Activated B cell treated with CpG ODN at 0.5 μM for 24 hours (primary cell): ENCODE measurements at places on chromosomes 16 and 17.

DNA sequence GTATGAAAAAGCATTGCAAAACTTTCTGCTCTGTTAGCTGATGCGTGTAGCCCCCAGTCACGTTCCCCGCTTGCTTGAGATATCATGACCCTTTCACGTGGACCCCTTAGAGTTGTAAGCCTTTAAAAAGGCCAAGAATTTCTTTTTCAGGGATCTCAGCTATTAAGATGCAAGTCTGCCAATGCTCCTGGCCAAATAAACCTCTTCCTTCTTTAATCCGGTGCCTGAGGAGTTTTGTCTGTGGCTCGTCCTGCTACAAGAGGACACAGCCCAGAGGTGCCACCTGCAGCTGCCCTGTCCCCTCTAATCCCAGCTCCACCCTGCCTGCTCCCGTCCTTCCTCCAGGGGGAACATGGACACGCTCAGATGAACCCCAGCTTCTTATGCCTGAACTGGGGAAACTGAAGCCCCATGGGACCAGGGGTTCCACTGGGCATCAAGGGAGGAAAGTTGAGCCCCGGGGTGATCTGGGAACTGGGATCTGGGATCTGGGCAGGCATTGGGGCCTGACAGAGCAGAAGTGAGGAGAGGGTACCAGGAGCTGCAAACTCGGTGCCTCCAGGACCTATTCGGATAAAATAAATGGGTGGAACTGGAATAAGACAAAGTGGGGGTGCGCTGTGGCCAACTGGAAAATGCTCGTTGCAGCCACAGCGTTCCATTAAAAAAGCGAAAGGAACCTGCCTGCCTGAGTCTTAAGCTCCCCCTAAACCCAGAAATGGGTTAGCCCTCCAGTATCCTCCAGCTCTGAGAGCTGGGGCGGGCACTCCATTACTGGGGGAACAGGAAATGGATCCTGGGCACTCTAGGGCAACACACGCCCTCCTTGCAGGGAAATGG lies 19.7 kb downstream of the QPRT start:
- DNase-seq, result no peak

GRCh38 chr17:8350339-8350738 lies 10.7 kb downstream of the ODF4 start:
- DNase-seq, result no peak

DNA sequence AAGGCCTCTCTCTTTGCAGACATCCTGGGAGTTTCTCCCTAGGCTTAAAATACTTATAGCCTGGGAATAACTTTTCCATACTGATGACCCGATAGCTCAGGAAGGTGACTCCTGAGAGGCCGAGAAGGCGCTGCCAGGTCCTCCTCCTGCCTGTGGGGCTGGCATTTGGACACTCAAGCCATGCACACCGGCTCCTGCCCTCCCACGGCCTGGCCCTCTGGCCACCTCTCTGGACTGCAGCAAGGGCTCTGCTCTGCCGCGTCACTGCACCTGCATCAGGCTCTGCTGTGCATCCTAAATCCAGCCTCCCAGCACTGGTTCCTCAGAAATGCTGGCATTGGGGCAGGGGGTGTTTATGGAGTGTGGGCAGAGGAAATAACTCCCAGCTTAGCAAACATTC lies 14.2 kb downstream of the KCNG4 start:
- no peak for DNase-seq

GRCh38 chr16:66908116-66908515 lies 10.6 kb downstream of the CDH16 start:
- DNase-seq, result no peak

DNA sequence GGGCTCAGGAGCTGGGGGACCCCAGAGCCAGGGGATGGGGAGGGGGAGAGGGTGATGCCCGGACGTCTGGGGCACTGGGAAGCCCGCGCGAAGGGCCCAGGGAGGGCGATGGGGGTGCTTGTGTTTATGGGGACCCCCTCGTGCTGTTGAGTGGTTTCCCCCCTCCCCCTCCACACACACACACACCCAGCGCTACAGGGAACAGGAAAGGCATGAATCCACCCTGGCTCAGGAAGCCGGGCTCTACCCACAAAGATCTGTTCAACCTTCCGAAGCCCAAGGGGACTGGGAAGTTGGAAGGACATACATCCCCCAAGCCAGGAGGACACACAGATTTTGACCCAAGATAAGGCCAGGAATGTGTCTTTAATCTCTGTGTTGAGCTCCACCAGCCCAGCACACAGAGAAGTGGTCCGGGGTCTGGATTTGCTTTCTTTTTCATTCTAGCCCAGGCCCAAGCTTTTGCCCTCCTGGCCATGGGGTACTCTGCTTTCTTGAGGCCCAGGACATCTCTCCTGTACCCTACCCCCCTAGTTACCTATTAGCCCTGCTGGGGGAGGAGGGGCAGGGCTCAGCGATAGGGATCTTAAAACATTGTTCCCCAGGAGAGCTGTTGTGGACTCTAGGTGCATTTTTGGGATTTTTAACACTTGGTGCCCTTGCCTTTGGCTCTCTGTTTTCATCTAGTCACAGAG lies 1.2 kb downstream of the UBALD2 start:
- no peak for DNase-seq

DNA sequence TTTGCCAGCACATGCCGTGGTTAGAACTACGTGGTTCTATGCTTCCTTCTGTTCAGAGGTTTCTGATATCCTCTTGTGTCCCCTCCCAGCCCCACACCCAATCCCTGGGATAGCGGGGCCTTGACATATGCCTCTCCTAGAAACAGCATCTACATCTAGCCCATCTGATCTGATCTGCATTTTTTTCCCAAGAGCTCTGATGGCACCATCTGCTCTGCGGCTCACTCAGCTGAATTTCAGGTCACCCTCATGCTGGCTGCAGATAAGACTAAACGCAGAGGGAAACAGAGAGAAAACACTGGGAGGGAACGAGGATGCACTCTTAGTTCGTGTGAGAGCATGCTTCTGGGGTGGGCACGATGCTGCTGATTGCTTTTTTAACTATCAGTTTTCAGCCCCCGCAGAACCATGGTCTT lies 10.7 kb downstream of the WIPI1 start:
- DNase-seq, result no peak

DNA sequence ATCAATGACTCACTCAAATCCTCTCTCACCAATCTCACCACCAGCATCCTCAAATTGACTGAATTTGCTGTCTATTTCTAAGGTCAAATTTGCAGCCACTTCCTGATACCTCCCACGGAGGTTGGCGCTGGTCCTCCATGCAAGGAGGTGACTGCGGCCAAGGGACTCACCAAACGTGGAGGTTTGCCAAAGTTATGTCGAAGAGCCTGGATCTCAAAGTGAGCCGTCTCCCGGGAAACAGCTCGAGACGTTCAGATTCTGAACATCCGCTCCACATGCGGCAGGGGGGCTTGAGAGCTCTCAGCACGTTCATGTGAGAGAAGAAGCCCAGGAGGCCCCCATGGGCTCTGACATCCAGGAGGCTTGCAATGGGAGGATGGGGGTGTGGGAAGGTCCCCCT lies 22.6 kb downstream of the LGALS3BP start:
- DNase-seq, result no peak

- no peak for DNase-seq
These were observed 74.8 kb downstream of the TANC2 start for GRCh38 chr17:63040816-63041215.

GRCh38 chr16:86363057-86363490 lies 147.3 kb upstream of the FOXF1 start:
- DNase-seq, result no peak

GRCh38 chr16:65494609-65495008 lies 372.7 kb upstream of the CDH11 start:
- DNase-seq, result no peak

GRCh38 chr16:6892966-6893365 lies 439.7 kb upstream of the RBFOX1 start:
- DNase-seq, result no peak

GRCh38 chr17:66953630-66954020 lies 10.9 kb upstream of the CACNG4 start:
- DNase-seq, result no peak

DNA sequence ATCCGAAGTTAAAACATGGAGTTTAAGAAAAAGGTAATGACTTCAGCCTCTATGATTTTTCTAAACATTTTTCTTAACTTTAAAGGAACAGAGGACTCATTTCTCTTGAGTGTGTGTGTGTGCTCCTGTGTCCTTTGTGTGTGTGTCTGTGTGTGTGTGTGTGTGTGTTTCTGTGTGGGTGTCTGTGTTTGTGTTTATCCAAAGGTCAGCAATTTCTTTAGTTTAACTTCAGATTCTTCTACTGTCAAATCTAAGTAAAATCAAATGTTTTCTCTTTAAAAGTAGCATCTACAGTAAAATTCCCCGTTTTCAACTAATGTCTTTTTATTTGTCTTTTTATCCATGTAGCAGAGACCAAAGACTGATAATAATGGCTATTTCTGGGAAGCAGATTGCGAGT lies 31.8 kb downstream of the HSBP1 start:
- DNase-seq, result no peak

DNA sequence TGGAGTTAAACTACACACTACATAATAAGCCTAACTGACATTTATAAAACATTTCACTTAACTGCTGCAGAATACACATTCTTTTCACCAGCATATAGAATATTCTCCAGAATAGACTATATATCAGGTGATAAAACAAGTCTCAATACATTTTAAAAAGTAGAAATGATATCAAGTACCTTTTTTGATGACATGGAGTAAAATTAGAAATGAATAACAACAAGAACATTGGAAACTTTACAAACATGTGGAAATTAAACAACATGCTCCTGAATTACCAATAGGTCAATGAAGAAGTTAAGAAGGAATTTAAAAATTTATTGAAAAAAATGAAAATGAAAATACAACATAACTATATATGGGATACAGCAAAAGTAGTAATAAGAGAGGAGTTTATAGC lies 47.5 kb upstream of the CES5A start:
- DNase-seq, result no peak

GRCh38 chr16:63361032-63361624 lies 1324.9 kb upstream of the CDH8 start:
- no peak for DNase-seq

GRCh38 chr17:48123111-48123510 lies 15.5 kb downstream of the SNX11 start:
- no peak for DNase-seq

DNA sequence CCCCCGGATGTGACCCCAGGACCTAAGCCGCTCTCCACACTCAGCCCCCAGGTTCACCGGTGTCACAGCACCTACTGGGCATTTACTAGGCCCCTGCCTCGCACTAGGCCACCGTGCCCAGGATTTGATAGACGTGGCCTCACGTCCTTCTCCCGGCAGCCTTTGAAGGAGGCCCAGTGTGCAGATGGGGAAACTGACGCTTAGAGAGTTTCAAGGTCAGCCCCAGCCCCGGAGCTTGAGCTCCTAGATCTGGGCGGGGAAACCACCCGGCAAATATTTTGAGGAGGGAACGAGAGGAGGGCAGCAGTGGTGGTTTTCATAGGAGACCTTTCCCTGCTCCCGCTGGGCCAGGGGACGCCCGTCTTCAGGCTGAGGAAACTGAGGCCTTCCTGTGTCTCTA lies 10.3 kb downstream of the ZFPM1 start:
- no peak for DNase-seq

- no peak for DNase-seq
These were observed 14.7 kb upstream of the RUNDC3A start for GRCh38 chr17:44293509-44294226.

DNA sequence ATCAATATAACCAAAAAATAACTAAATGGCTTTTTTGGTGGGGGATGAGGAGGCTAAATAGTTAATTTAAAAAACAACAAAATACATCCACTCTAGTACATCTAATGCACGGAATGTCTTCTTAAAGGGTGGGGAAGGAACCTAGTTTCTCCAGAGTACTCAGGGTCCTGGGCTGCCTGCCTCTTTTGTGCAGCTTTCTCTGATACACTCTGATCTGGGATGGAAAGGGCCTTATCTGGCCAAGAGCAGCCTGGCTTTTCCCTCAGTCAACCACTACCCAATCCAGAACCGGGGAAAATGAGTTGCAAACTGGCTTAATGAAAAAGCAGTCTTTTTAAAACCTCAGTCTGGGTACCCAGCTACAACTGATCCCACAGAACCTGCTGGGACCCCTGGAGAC lies 42.9 kb downstream of the DCUN1D3 start:
- no peak for DNase-seq

- no peak for DNase-seq
These were observed 9.0 kb downstream of the MOSMO start for GRCh38 chr16:22016927-22017326.

DNA sequence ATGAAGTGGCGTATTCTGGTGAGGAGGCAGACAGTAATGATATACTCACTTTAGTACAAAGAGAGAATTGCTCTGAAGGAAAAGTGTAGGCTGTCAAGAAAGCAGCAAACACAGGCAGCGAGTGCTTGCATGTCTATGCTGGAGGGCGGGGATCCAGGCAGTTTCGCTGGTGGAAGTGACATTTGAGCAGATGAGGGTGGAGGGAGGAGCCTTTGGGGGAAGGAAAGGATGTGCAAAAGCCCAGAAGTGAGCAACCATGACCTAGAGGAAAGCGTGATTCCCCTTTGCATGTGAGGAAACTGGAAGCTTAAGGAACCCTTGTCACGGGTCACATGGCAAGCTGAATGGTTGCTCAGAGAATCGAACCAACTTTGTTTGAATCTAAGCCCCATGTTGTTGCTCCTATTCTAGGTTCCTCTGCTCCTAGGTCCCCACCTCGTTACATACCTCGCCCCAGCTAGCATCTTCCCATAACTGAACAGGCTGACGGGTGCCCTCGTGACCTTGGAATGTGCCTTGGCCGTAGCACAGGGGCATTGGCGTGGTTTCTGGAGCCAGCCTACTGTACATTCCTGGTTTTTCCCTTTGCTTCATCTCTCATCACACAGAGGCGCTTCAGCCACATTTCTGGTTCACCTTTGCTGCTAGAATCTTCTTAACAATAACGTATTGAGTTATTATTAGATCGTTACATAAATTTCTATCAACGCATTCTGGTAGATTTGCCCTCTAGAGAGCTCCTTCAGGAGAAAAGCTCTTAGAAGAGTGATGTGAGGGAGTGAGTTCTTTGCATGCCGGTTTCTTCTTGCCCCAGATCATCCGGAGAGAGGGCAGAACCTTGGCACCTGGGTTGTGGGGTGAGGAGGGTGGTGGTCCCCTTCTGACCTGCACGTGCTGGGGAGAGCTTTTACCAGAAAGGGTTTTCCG lies 191.8 kb downstream of the SNX29 start:
- DNase-seq, result no peak

DNA sequence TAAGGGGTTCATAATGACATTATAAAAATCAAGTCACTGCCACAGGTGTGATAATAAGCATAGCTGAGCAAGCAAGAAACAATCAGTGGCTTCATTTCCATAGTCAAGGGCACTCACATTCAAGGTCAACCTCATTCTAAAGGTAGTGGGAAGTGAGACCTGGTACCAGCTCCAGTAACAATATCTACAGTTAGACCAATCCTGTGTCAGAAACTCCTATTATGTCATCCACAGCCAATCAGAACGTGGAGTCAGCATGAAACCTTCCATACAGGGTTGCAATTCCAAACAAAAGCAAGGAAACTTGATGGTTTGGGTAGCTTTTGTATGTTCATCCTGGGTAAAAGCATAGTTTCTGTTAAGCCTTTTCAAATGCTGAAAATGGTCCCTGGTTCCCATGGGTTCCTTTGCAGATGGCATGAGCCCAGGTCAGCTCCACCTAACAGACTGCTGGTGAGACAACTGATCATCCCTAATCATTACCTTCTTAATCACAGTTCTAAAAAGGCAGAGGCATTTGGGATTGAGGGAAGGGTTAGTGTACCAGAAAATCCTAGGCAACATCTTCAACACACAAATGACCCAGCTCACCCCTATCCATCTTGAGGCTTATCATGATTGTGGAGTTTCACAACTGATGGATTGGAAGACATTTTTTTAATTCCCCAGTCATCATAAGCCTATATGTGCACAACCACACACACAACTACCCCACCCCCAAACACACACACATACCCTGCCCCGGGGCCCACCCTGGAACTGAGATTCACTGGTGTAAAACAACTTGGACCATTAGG lies 30.4 kb downstream of the TEX2 start:
- no peak for DNase-seq
